Adrenal gland (tissue), 19 donors: ENCODE measurements at places on chromosomes 3 and 15. TPM values are rescaled to one million over a fixed set of nuclear protein-coding genes. Genes with fewer than 3 reads are reported as not detected.

Gene COL8A1
- polyA plus RNA-seq = 30.1 TPM

Gene ACTRT3
- polyA plus RNA-seq = 1.1 TPM

Gene NCK1
- 10.1 TPM for polyA plus RNA-seq

Gene PLA2G4E
- not detected for polyA plus RNA-seq

Gene HHLA2
- polyA plus RNA-seq = 0.03 TPM

Gene FBN1
- polyA plus RNA-seq = 12.3 TPM
